Fibroblast of skin of right biceps (primary cell): ENCODE measurements at places on chromosomes 6 and 20.

GRCh38 chr6:153727885-153728284, 311.2 kb upstream of the OPRM1 start:
- DNase-seq = no peak

DNA sequence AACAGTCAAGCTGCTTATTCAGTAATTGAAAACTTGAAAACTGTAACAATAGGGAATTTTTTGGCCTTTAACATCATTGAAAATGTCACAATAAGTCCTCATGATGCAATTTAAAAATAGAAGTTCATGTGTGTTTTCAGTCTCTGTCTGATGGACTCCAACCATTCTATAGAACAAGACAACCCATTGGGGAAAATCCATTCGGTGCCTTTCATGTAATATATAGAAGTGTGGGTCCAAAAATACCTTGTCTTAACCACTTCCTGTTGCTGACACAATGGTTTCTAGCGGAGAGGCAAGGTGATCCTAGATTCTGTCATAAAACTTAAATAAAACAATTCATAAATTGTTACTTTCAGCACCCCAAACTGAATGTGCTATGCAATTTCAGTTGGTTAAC, 1131.3 kb upstream of the MAP3K7 start:
- no peak for DNase-seq

DNA sequence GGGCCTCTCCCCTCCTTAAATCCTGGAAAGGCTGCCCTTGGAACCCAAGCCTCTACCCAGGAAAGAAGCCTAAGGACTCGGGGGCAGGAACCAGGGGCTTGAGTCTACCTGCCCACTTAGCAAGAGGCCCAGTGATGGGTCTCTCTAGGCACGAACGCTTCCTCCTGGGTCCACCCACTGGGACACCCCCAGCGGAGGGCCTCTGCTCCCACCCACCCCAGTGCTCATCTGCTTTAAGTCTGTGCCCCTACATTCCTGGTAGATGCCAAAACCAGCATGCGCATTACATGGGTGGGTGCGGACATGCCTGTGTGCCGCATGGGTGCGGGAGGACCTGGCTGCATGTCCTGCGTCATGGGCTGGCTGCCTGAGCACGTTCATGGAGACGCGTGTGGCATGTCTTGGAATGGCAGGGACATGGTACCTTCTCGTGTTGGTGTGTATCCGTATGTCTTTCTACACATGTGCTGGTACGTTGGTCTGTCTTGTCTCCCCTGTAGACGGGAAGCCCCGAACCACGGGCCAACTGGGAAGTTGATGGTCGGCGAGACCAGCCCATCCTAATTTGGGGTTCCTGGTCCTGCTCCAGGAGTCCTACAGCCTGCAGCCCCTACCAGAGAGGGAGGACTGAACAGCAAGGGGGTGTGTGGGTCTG, 29.3 kb downstream of the SNPH start:
- no peak for DNase-seq

DNA sequence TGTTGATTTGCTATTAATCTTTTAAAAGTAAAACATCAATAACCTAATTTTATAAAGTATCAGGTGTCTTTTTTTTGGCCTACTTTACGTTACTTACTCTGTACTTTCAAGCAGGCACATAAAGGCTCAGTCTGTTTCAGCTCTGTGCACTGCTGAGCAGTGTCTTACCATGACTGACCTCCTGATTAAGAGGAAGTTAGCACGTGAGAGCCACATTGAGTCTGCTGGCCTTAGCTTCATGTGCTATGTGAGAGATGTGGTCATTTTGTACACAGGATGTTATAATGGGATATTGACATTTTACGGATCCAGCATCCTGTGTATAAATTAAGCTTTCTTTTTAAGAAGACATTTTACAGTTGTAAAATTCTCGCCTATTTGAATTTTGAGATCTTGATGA, 31.9 kb downstream of the ARID1B start:
- peak; percentile 21 for DNase-seq

- DNase-seq = no peak
Observed at GRCh38 chr6:3432416-3432815, 24.4 kb downstream of the SLC22A23 start.

GRCh38 chr20:38018385-38018784, 14.9 kb downstream of the TTI1 start:
- no peak for DNase-seq

DNA sequence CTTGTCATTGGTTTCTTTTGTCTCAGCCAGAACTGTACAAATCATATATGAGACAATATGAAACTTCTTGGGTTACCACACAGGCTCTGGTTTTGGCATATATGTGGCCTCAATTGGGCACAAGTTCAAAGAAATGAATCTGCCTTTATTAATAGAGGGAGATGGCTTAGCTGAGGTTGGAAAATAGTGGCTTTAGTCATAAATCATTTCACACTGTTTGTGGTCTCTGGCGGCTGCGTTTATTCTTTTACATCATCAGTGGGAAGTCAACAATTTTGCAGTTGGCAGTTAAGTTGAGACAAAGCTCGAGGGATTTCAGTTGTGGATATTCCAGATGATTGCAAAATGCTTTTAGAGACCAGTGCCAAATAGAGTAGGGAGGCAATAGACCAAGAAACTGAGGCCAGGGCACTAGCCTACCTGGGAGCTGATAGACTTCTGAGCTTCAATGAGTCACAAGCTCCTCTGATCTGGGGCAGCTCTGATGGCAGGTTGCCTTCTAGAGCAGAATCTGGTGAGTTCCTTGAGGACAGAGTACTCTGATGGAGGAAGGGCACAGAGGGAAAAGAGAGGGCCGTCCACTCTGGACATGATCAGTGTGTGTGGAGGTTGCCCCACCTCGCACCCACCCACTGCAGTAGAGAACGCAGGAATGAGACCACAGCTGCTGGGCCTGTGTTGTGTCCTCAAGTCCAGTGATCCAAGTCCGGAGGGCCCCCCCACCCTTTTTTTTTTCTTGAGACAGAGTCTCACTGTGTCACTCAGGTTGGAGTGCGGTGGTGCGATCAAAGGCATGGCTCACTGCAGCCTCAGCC, 73.5 kb downstream of the ARMC2 start:
- peak; percentile 78 for DNase-seq

- DNase-seq = no peak
Observed at GRCh38 chr6:120278689-120279396, 929.3 kb upstream of the MAN1A1 start.

DNA sequence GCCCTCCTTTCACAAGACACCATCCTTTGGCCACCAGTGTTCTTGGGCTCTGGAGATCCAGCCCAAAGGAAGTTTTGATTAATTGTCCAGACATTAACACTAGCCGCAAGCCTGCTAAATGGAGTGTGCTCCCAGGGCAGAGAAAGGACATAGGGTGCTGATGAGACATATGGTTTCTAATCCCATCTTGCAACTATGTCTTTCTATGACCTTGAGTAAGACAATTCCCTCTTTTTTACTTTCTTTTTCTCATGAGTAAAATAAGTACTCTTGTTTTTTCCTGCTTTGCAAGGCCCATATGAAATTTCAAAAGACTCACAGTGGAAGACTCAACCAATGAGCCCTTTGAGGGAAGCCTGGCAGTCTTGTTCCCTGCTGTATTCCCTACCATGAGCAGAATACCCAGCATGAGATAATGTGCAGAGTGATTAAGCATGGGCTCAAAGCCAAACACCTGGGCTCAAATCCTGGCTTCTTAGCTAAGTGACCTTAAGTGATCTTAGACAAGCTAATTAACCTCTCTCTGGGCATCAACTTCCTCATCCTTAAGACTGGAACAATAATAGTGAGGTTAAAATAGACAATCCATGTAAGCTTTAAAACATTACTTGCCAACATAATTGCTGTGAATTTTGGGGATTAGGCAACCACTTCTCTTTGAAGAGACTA, at the start of gene WFDC10B:
TSS of gene WFDC10B (minus strand) at position 51 of the 669 bp plus-strand sequence. CDS start 19,027 bp downstream, outside the sequence.
- DNase-seq = no peak

DNA sequence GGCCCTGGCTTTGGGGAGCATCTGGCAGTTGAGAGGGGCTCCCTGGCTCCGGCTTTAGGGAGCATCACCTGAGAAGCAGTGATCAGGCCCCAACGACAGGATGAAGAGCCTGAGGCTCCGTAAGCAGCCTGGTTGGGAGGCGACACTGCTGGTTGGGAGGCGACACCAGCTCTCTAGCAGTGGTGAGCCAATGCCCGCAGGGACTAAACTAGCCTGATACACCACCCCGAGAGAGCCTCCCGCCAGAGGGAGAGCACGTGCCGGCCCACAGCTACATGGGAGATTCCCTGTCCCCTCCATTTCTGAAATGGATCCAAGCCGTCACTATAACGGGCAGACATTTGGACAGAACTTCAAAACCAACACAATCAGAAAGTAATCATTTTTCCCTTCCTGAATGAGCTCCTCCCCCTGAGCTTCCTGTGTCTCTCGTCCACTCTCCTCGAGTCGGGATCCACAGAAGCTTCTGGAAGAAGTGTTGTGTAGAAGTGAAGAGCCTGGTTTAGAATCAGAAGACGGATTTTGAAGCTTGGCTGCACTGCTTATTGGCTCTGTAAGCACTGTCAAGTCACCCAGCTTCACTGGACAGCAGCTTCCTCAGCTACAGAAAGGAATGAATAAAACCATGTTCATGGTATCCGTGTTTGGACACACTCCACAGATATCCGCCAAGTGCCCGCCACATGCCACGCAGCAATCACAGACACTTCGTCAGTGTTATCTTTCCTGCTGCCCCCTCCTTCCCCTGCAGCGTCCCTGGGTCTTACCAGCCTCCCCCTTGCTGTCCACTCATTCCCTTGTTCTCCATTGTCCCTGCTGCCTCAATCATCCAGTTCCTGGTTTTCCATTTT, 199.6 kb downstream of the TTLL2 start:
- DNase-seq = no peak

DNA sequence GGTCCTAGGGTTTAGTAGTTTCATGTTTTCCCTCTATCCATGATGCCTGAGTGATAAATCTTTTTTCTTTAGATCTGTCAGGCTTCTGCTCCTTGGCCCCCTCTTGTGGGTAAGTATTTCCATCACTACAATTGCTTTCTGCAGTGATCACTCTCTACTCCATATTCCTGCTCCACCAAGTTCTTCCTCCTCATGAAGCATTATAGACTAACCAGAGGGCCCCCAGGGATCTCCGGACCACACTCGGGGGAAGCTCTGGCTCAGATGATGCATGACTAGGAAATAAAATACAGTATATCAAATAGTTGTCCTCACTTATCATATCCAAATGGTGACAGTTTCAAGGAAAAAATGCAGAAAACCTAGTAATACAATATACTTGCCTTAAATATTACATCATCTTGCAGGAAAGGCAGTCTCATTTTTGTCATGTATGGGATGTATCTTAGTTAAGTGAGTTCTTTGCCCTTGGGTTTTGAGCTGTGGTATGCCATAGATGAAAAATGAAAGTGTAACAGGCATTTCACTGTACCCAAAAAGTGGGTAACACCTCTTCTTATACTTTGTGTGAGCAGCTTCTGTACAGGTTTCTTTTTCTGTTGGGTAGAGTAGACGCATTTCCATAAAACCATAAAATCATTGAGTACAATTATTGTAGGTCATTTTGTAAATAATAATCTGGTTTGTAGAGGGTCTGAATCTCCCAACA, 200.9 kb upstream of the EYA4 start:
- DNase-seq = peak; percentile 57

DNA sequence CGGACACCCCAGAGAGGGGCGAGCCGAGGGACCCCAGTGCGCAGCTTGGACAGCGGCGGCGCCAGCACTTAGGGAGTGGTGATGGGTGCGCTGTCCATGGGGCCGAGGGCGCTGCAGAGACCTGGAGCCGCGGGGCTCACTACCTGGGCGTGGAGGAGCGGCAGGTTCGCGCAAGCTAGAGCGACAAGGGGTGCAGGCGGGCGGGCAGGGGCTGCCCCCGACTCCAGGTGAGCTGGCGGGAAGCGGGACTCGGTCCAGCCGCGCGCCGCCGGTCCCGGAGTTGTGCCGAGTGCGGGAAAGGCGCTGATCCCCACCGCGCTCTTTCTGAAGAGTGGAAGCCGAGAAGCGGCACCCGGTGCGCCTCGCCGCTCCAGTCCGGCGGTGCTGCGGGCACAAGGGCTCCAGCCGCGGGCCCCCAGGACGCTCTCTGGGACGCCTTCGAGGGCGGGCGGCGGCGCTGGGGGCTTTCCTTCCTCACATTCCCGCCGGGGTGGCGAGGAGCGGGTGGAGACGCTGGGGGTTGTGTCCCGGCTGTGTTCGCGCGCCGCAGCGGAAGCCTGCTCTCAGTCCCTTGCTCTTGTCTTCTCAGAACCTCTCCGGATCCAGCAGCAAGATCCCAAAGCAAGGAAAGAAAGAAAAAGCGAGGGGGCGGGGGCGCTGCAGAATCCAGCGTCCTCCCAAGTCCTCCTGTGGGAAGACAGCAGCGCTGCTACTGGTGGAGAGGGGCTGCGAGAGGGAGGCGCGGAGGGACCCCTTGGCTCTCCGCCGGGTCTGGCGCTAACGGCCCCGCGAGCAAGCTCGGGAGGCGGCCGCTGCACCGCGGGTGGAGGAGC, at the start of gene B3GAT2:
TSS of gene B3GAT2 (minus strand) at position 610 of the 833 bp plus-strand sequence. CDS start 631 bp downstream, outside the sequence.
- peak; percentile 18 for DNase-seq

DNA sequence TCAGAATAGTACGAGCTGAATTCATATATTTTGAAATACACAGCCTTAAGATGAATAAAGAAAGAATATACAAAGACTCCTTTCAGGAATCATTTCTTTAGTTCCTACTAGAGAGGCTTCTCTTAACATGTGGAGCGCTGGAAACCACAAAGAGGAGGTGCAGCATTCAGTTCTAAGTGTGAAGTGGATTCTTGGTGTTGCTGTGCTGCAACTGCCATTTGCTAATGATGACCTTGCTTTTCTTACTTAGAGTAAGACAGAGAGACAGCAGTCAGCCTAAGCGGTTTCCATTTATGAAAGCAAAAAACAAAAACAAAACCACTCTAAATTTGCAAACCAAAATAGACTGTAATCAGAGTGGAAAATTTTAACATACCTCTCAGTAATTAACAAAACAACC, 629.0 kb downstream of the EPHA7 start:
- no peak for DNase-seq

- DNase-seq = no peak
Observed at GRCh38 chr6:42984924-42985475, 630 bp downstream of the PPP2R5D start.

GRCh38 chr20:21214431-21214830, 88.5 kb downstream of the KIZ start:
- DNase-seq = no peak

- DNase-seq = no peak
Observed at GRCh38 chr20:7770578-7770977, 169.7 kb downstream of the HAO1 start.

DNA sequence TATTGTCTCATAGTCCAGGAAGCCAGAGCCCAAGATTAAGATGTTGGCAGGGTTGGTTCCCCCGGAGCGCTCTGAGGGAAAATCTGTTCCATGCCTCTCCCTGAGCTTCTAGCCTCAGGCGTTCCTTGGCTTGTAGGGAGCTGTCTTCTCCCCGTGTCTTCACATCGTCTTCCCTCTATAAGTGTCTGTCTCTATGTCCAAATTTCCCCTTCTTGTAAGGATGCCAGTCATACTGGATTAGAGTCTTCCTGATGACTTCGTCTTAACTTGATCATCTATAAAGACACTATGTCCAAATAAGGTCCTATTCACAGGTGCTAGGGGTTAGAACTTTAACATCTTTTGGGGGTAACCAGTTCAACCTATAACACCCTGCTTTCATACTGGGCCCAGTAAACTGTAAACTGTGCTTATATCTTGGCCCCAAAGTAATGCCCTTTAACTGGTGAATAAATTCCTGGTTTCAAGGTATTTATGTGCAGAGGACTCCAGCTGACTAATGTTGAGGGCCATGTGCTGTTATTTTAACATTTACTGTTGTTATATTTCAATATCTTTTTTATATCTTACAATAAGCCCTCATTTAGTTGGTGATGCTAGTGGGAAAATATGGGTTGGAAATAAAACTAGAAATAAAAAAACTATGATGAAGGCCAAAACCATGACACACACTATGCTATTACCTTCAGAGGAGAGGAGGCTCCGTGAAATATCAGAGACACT, 101.7 kb upstream of the IYD start:
- no peak for DNase-seq
